CD4-positive, alpha-beta T cell treated with Interleukin-15 for 1 hour (primary cell): ENCODE measurements at places on chromosomes 2 and 18.

GRCh38 chr2:199303728-199304177, 154.0 kb downstream of the SATB2 start:
- no peak for DNase-seq

GRCh38 chr2:11659115-11659475, 10.9 kb downstream of the NTSR2 start:
- DNase-seq, result no peak

GRCh38 chr18:76453057-76453561, 41.9 kb downstream of the ZNF516 start:
- no peak for DNase-seq

GRCh38 chr2:62363166-62363565, 142.8 kb downstream of the TMEM17 start:
- DNase-seq, result no peak

GRCh38 chr18:34528177-34528576, 181.9 kb upstream of the DTNA start:
- DNase-seq, result no peak

DNA sequence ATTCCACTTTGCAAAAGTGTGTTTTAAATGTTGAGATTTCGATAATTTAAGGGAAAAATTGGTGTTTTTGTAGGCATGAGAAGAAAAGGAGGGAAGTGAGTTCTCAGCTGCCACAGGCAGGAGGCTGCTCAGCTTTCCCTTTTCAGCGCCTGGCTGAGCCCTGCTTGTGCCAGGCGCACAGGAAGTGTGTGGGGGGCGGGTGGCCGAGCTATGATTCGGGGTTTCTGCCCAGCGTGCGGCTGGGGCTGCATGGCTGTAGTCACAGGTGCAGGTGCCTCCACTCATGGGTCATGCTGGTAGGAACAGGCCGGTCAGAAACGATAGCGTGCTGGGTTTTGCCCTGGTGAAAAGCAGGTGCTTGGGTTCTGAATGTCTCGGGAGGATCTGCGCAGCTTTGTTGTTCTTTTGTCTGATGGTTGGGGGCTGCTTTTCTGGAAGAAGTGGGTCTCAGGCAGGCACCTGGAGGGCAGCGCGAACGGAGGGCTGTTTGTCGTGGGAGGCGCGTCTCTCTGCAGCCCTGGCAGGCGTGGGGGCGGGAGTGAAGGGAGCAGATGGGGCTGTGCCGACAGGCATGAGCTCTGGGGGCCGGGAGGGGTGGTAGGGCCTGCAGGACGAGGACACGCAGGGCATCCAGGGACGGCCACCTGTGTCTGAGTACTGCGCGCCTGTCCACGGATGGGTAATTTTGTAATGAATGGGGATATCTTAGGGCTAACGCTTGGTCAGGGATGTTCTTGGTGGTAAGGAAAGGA, 2.1 kb downstream of the KCNG2 start:
- DNase-seq, result no peak

GRCh38 chr18:57051657-57052044, 95.2 kb upstream of the BOD1L2 start:
- no peak for DNase-seq

DNA sequence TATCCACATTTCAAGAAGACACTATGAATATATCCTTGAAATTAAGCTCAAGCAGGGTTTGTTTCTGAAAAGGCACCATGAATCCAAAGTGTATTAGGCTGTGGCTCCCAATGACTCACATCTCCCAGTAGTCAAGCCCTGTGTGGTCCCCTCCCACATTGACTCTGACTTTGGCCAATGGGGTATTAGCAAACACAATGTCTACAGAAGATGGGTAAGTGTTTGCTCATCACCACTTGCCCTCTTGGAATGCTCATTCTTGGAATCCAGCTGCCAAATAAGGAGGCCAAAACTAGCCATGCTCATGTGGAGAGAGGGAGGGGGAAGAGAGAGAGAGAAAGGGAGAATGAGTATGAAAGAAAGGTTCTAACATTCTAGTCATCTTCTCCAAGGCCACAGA, 490.0 kb downstream of the TXNL1 start:
- no peak for DNase-seq

GRCh38 chr2:31327505-31327904, 87.0 kb downstream of the XDH start:
- no peak for DNase-seq

GRCh38 chr18:36897253-36897652, 68.3 kb downstream of the KIAA1328 start:
- no peak for DNase-seq

DNA sequence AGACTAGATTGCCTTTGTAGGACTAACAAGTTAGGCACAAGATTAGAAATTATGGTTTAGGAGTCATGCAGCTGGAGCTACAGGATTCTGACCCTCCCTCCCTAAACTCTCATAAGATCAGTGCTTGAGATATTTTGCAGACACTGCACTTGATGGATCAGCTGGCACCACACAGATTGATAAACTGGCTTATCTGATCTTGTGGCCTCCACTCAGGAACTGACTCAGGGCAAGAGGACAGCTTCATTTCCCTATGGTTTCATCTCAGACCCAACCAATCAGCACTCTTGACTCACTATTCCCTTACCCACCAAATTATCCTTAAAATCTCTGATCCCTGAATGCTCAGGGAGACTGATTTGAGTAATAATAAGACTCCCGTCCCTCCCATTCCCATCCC, 152.3 kb downstream of the DIS3L2 start:
- no peak for DNase-seq

- no peak for DNase-seq
Observed at GRCh38 chr2:24515335-24515734, 24.3 kb downstream of the NCOA1 start.

GRCh38 chr2:46985512-46985911, 69.9 kb upstream of the MCFD2 start:
- peak; percentile 44 for DNase-seq

- DNase-seq, result no peak
Observed at GRCh38 chr2:12766421-12766879, 49.7 kb downstream of the TRIB2 start.

GRCh38 chr2:192725991-192726390, 531.3 kb upstream of the TMEFF2 start:
- no peak for DNase-seq

- no peak for DNase-seq
Observed at GRCh38 chr2:241317391-241317790, 1.7 kb downstream of the SEPTIN2 start.

- peak; percentile 40 for DNase-seq
Observed at GRCh38 chr2:172462849-172463381, 35.5 kb downstream of the ITGA6 start.

DNA sequence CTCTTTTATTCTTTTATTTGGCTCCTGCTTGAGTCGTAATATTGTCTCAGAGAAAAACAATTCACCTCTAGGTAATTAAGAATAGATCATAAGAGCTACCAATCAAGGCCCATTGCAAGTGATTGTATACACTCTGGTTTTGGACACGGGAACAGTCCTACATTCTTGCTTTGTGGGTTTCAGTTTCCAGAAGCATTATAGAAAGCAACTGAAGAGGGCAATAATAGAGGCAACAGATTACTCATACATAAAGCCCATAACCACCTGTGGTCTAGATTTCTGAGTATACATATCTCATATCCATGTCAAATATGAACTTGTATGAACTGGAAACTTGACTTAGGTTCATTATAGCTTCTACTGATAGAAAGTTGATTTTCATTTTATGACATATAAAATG, 65.4 kb downstream of the DIS3L2 start:
- no peak for DNase-seq

DNA sequence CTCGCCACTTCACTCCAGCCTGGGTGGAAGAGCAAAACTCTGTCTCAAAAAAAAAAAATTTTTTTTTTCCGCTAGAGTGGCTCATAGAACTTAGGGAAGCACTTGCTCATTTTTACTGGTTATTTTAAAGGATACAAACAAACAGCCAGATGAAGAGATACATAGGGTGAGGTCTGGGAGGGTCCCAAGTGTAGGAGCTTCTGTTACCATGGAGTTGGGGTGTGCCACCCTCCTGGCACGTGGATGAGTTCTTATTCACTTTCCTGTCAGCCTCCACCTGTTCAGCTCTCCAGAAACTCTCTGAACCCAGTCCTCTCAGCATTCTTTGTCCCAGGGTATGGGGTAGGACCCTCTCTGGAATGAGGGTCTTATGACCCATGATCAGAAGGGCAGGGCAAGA, 4.9 kb upstream of the MAT2A start:
- no peak for DNase-seq

DNA sequence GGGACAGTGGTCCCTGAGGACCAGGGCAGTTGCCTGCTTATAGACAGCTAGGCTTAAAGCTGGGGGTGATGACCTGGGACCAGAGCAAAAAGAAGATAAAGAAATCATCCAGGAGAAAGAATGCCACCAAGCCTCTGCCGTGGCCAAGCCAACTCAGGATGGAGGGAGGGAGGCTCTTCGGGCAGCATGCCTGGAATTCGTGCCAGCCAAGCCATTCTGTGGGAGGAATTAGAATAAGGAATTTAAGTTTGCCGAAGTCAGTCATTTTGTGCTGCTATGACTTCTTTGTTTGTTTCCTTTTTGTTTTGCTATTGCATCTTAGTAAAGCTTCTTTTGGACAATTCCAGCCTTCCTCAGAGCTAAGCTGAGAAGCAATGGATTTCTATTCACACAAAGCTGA, 124.1 kb downstream of the EN1 start:
- DNase-seq, result no peak

DNA sequence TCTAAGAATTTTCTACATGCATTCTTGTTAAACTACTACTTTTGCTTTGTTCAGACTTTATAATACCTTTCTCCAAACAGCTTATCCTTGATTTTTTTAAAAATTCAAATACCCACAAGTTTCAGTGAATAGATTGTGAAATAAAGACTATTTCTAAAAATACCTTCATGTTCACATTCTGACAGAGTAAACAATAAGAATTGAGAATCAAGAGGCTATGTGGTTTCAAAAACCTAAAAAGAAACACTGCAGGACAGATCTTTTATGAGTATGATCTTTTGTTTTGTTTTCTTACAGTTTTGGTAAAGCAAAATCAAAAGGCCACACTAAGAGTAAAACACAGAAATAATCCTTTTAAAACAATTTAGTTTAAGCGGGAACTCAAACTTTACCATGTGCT, 21.2 kb downstream of the ALS2 start:
- DNase-seq, result no peak

DNA sequence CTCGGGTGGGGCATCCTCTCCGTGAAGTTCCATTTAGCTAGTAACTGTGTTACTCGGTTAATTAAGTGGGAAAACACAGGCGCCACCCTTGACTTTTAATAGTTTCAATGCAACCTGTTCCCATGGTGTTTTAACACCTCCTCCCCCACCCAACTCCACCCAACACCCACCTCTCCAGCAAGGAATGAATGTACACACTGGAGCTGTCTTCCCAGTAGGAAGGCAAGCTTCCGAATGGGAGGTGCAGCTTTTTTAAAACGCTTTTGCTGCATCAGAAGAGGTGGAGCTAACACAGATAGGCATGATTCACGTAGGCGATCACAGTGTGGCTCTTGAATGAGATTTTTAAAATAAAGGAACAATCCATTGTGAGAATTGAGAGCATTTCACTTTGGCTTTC, 73.8 kb upstream of the AGAP1 start:
- no peak for DNase-seq

GRCh38 chr18:77905449-77906055, 655.9 kb downstream of the GALR1 start:
- DNase-seq, result no peak

DNA sequence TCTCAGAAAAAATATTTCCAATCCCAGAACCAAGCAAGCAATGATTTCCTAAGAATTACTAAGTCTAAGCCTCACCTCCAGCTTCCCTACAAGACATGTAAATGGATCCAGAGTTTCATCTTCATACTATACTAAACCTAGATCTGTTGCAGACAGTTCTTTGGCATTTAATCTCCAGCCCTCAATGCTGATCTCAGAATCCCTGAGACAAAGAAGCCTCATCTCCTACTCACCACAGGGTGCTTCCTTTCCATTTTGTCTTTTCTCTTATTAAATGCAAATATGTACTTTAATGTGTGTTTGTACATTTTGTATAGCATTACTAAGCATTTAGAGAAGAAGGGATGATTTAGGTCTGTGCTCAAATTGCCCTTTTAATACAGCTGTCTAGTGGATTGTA, 954.9 kb downstream of the TDRD15 start:
- DNase-seq, result no peak

GRCh38 chr2:170486730-170487129, 228.4 kb upstream of the SP5 start:
- no peak for DNase-seq

- peak; percentile 82 for DNase-seq
Observed at GRCh38 chr18:24426398-24427294, at the start of gene IMPACT. Gene IMPACT, plus strand, starts transcription at chr18:24426670. Its CDS starts 87 bp downstream, at chr18:24426757.

DNA sequence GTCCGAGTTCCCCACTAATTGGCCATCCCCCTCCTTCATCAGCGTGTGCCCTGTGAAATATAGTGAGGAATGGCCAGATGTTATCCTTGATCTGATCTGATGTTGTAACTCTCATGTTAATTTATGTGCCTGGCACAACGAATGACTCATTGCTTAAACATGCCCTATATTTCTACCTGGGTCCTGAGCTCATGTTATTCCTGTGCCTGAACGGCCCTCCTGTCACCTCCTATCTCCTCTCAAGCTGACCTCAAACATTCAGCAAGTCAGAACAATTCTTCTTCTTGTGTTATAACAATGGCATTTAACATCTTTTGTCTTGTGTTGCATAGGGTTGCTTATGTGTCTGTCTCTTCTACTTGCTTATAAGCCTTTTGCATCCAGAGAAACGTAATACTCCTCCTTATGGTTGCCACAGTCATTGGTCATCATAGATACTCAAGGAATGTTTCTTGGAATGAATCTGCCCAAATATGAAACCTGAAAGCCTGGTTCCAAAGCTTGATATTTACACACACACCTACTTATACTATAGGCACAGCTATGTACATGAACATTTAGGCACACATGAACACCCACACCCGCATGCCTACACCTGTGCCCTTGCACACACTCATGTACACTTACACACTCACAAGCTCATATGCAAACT, 80.2 kb upstream of the PHLPP1 start:
- DNase-seq, result no peak
